H4 (cell line): ENCODE measurements at places on chromosomes 4 and X.
A peak's percentile ranks its signal among the peaks of the same experiment; 100 is the strongest.

GRCh38 chrX:67346667-67347066 is 197.2 kb upstream of the AR start:
- no peak for DNase-seq

DNA sequence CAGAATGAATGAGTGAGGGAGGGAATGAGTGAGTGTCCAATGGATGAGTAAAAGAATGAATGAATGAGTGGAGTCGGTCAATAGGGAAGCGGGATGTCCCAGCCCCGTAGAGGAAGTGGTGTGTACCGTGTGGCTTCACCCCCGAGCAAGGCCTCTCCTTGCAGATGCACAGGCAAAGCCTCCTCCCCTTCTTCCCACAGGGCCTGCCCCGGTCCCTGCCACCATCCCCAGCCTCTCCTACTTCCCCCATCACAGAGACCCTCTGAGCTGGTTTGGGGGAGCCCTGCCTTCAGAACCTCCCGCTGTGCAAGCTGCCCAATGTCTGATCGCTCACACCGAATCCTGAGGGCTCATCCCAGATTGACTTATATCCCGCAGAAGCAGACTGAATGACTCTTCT is 13.6 kb downstream of the HTRA3 start:
- DNase-seq = no peak

- DNase-seq = no peak
Observed at GRCh38 chr4:18127030-18127429, 105.5 kb upstream of the LCORL start.

- no peak for DNase-seq
Observed at GRCh38 chr4:141890279-141890678, 253.9 kb downstream of the IL15 start.

GRCh38 chr4:78776079-78776728 is at the start of gene BMP2K:
Gene BMP2K (plus strand): TSS chr4:78776350. CDS start chr4:78776544, 194 bp downstream.
- DNase-seq = peak; percentile 23

DNA sequence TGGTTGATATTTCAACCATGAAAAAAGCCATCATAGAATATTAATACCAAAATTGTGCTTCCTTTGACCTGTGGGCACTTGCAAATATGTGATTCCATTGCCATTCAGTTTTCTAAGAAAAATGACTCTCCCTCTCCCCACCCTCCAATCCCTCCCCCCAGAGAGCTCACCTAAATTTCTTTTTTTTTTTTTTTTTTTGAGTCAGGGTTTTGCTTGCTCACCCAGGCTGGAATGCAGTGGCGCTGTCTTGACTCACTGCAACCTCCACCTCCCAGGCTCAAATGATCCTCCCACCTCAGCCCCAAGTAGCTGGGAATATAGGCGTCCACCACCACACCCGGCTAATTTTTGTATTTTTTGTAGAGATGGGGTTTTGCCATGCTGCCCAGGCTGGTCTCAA is 47.0 kb downstream of the SNX25 start:
- DNase-seq = peak; percentile 37

- no peak for DNase-seq
Observed at GRCh38 chr4:181418496-181418895, 824.7 kb upstream of the TENM3 start.

- no peak for DNase-seq
Observed at GRCh38 chrX:2888309-2888708, 40.8 kb downstream of the ARSD start.

DNA sequence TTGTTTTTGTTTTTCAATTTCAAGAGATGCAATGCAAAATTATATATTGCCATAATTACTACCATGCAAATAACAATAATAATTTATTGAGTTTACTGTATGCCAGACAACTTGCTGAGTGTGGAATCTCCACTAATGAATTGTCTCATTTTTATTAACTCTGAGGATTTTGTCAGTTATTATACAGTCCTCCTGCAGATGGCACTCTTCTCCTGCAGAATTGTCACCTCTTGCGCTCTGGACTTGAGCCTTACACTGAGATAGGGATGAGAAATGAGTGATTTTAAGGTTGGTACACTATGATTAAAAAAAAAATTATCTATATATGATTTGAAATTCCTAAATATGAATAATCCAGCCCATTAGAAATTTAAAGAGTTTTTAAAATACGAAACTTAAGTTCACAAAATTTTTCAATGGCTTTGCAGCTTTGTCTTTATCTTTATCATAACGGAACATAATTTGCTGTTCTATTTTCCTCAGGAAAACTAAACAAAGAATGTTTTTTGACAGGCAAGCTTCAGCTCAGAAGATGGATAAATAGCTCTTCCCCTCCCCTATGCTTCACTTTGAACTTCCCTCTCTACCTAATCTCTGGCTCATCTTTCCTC is 12.7 kb upstream of the PAQR3 start:
- peak; percentile 29 for DNase-seq
